ENCODE measurements at places on chromosomes 7 and 10.

DNA sequence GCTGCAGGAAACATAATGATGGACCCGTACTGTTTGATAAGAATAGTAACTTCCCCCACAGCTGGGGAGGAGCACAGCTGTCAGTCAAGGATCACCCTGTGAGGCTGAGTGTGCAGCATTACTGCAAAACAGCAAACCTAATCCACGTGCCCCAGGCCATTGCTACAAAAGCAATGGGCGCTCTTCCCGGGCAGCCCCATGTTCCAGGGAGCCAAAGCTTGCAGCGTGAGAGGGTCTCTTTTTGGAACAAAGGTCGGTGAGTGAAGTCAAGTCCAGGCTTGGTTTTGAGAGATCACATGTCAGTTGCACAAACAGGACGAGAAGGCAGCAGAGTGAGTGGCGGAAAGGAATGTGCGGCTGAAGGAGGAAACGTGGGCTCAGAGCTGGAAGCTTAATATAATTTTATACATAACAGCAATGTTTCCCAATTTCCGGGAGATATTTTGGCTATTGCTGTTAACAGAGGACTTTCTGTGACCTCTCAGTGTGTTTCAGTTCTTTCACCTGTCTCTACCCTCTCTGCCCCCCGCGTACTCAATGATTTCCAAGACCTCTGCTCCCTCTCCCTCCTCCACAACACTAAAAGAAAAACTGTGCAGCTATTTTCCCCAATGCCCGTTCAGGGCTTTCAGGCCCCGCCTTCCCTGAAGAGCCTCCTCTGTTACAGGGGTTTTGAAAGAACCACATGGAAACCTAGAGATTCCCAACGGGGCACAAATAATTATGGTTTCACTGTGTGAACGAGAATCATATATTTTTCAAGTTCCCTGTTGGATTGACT, 128.9 kb downstream of the MTPAP start:
- no peak for DNase-seq

- DNase-seq = no peak
These were observed 44.4 kb upstream of the SP4 start for GRCh38 chr7:21383227-21384220.

DNA sequence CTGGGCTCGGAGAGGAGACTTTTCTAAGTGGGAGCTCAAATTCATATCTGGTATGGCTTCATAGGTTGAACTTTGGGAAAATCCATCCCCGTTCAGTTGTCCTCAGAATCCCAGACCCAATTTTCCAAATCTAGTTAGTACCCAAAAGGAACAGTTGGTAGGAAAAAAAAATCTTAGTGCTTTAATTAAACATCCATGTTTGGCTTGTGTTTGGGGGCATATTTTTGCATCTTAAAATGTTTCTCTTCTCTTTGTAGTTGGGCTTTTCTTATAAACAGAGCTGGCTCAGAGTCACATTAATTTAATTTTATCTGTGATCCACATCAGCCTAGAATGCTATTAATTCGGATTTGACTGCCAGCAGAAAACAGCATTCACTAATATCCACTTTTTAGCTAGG, 165.9 kb downstream of the BUB3 start:
- DNase-seq = no peak

DNA sequence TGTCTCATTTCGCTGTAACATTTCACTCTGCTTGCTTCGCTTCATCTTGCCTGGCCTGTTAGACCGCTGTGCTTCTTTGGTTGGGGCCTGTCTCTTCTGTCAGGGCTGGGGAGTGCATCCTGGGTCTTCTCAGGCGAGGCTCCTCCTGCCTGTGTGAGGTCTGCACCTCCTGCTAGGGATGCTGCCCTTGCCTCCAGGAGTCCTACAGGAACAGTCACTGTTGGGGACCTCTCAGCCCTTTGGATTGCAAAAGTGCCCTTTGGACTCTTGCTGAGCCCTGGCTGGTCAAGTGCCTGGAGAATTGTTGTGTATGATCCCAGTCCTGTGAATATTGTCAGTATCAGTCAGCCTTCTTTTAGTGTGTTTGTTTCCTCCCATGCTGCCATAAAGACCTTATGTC, 84.1 kb downstream of the MDFIC start:
- DNase-seq = no peak

DNA sequence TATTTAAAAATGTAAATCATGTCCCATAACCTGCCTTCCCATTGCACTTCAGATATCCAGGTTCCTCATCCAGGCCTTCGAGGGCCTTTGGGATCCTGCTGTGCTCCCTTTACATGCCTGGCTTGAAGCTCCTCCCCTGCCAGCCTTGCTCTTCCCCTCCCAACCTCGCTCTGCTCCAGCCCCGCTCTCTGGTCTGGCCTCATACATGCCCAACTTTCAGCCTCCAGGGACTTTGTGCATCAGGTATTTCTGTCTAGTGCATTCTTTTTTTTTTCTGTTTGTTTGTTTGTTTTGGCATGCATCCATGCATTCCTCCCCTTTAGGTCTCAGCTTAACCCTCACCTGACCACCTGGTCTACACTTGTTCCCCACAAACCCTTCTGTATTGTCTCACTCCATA, 160.3 kb downstream of the SNX10 start:
- DNase-seq = no peak

DNA sequence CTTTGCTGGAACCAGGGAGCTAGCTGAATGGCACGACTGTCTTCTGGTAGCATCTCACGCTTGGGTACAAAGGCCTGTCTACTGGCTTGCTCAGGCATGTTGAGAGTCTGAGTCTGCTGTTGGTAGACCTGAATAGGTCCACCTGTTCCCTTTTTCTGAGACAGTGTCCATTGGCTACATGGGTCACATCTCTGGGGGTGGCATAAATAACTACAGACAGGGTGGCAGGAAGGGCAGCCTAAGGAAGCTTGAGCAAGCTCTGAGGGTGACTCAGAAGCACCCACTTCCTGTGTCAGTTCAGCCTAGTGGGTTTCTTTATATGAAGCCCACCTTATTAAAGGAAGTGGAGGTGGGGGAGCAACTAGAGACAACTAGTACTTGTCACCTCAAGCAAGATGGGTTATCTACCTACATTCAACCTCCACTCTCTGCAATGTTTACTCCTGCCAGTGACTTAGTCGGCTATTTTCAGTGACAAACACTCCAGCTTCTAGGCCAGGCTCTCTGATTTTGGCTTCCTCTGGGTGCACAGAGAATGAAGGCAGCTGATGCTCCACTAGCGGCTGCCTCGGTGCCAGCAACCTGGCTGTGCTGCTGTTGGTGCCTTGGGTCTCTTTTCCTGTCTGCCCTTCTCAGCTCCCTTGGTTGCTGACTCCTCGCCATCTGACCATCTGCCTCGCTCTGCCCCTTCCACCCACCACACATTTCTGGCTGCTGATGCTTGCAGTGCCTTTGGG, 5.7 kb upstream of the ZYX start:
- no peak for DNase-seq

GRCh38 chr10:72541337-72541736, 84.5 kb downstream of the MICU1 start:
- no peak for DNase-seq

GRCh38 chr7:21454182-21454581, 26.3 kb downstream of the SP4 start:
- no peak for DNase-seq

DNA sequence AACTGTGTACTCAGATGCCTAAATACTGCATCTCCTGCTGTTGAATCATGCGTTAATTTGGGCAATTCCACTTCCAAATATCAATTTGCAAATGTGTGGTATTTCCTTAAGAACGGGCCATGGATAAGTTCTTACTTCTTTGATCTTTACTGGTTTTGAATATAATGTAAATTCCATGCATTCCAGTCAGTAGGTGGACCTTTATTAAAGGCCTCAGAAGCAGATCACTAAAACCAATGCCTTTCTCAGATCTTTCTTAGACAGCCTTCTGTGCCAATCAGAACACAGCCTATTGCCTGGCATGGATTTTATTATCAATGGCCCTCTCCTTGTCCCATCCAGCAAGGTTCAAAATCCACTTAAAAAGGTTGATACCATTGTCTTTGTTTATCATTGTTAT, 21.5 kb upstream of the POM121L12 start:
- no peak for DNase-seq

DNA sequence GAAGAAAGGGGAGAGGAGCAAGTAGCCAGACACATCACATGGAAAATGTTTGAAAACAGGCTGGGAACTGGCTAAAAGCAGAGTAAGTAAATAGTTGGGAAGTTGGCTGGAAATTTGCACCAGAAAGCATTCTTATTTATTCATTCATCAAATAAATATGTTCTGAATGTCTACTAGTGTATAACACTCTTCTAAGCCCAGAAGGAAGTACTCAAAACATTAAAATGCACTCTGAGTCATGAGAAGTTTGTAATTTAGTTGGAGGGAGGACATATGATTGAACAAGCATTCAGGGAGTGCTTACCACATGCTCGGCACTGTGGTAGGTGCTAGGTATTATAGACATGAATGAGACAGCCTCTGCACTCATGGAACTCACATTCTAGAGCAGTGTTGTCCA, 37.0 kb upstream of the CNNM1 start:
- DNase-seq = no peak

DNA sequence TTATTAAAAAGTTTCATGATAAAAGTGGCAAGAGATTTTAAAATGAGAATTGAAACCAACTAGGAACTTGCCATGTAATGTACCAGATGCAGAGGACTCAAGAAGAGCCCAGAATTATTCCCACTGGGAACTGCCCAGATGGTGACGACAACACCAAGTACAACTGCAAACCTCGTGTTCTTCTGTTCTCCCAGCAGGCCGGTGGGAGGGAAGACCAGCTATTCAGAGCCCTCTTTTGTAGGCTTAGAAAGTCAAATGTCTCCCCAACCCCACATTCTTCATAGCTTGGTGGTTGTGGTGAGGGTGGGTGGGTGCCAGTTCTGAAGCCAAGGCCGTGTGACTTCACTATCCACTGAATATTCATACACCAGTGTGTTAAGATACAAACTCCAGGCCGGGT, 54.3 kb upstream of the ITGB1 start:
- no peak for DNase-seq

DNA sequence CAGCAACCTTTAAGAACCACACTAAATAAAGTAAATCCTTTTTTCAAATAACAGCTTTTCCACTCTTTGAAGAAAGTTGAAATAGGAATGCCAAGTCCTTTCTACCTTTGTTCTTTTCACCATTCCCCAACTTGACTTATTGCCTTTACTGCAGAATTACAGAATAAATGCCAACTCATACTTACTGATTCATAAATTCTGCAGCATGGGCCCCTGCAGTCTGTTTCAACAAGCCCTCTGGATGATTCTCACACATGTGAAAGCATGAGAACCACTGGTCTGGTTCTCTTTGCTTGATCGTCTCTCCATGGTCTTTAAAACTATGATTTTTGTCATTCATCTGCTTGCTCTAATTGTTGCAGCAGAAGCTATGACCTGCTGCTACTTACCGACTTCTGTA, 56.1 kb downstream of the HACD1 start:
- no peak for DNase-seq

DNA sequence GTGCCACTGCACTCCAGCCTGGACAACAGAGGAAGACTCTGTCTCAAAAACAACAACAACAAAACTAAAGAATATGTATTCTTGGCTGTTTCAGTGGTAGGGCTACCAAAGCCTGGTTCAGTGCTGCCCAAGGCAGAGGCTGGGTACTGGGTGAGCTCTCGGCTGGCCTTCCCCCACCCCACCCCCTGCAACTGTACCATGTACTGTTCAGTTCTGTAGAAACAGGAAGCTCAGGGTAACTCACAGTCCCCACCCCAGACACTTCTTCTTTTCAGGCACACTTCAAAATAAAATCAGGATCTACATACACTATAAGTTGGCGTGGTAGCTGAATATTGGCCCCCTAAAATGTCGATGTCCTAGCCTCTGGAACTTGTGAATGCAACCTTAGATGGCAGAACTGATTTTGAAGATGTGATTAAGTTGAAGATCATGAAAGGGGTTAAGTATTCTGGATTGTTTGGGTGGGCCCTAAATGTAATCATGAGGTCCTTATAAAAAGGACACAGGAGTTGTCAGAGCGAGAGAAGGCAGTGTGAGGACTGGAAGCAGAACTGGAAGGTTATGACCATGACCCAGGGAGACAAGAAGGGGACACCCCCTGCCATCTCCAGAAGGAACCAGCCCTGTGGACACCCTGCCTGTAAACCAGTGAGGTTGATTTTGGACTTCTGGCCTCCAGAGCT, 31.2 kb downstream of the TBXAS1 start:
- no peak for DNase-seq

DNA sequence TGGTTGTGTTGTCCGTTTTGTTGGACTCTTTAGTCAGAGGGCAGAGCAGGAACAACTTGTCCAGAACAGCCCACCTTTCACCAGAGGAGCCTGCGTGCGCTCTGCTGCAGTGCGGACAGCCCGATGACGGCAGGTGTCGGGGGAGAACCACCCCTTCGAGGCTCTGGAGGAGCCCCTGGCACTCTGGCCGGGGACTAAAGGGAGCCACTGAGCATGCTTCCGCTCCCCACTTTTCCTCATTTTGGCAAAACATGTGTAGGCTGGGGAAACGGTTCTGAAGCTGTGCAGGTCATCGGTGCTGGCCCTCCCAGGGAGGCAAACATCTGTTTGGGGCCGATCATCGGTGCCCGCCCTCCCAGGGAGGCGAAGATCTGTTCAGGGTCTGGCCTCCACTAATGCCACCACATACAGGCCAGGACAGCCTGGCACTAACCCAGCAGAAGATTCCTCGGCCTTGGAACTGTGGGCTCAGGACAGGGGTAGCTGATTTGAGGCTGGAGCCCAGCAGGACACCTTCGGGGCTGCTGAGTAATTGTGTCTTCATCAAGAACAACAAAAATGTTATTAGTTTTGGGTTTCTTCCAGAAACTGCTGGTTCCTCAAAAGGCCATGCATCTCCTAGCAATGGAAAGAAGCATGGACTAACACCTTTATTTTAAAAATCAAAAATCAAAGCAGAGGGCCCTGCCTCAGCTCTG, 124.4 kb upstream of the TCERG1L start:
- no peak for DNase-seq

- no peak for DNase-seq
These were observed at the start of gene SLC29A4 for GRCh38 chr7:5282543-5283316. Gene SLC29A4 (plus strand): TSS chr7:5282943. CDS start chr7:5287817, 4,874 bp downstream.

DNA sequence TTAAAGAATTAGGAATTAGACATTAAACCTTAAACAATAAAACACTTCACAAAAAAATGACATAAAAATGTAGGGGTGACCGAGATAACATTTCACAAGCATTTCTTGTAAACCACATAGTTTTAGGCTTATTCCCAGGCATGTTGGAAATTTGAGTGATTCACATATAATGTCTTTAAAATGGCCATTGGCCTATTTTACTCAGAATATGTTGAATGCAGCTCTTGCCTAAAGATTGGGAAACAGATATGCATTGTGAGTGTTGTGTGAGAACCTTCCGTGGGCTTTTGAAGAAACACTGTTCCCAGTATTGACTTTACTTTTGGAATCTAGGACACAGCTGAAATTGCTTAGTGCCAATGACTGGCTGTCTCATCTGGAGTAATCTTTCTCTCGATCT, 79.6 kb downstream of the ARL5B start:
- no peak for DNase-seq

GRCh38 chr7:121016966-121017365, 28.5 kb downstream of the CPED1 start:
- no peak for DNase-seq

GRCh38 chr10:31153692-31154091, 122.0 kb upstream of the ZNF438 start:
- DNase-seq = no peak

DNA sequence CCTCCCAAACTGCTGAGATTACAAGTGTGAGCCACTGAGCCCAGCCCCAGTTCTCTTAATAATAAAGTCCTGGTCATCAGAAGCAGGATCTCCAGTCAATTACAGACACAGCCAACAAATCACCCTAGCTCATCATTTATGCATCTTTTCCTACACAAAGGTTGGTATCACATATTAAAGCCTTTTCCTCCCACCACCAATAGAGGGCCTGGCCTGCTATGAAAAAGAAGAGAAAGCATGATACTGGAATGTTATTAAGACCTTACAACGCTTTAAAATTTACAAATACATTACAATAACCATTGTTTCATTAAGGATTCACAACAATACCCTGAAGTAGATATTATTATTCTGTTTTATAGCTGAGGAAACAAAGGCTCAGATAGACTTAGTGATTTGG, 25.9 kb downstream of the VAX1 start:
- no peak for DNase-seq
